ENCODE measurements at places on chromosomes 13 and 19.

DNA sequence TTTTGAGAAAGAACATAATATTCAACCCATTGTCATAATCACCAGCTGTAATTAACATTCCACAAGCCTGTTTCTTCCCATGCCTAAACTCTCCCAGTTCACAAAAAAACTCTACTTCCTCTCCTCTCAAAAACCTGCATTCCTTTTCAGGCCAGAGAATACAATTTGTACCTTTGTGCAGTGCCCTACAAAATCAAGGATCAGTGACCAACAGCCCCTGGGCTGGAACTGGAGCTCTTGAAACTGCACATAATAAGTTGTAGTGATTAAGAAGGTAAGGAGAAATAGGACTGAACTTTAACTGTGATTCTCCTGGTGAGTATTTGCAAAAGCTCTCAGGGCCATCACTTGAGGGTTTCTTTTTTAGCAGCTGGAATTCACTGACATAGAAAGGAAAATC, 472.7 kb downstream of the RFC3 start:
- no peak for DNase-seq

DNA sequence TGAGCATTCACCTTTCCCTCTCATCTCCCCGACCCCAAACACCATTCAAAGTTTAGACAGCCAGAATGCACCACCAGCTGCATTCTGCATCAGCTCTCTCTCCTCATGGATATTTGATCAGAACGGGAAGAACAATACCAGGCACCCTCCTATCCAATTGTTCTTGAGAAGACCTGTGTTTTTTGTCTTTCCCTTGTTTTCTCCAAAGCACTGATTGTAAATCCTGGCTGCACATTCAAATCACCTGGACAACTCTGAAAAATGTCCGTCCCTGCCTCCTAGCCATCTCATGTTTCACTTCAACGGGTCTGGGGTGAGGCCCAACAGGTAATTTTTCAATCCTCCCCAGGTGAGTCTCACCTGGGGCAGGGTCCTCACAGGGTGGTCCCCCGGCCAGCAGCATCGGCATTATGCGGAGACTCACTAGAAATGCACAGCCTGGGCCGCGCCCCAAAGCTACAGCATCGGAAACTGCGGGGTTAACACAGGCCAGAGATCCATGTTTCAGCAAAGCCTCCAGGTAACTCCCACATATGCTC, 5.5 kb downstream of the IRS2 start:
- DNase-seq: no peak

DNA sequence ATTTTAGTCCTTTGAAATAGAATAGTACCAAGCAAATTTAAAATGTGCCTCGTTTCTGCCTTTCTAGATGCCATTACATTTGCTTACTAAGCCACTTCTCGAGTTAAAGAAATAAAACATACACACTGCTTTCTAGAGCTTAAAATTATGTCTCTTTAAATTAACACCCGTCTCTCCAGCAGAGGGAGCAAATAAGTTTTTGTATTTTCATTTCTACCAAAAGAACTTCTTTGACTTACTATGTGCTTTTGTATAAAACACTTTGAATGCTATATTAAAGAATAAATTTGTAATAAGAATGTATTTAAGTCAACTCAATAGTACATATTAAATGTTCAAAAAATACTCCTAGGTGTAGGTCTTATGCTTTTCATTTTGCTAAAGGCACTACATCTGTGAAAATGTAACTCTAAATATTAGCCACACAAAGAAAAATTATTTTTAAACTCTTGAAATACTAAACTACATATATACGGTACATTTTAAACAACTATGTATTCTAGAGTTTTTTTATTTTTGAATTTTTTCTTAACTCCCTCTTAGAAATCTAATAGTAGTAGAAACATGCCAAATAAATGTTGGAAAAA, 269.3 kb upstream of the MIR17HG start:
- no peak for DNase-seq

GRCh38 chr19:48398102-48398374, 4.6 kb downstream of the GRIN2D start:
- DNase-seq: no peak

GRCh38 chr19:40530091-40530901, 46.4 kb upstream of the SHKBP1 start:
- DNase-seq: no peak

DNA sequence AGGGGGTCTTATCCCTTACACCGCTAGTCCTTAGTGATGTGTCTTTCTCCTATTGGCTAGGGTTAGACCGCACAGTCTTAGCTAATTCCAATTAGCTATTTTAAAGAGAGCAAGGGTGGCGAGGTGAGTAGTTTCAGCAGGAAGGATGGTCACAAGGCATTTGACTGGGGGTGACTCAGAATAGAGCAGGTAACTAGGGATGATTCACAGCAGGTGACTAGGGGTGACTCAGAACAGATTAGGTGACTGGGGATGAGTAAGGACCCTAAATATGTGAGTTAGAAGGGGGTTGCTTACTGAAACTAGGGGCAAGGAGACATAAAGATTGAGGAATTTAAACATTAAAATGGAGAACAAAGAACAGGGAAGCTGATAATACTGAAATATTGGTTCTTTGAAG, 64.3 kb downstream of the ZNF66 start:
- no peak for DNase-seq

GRCh38 chr19:3503036-3503572, 2.6 kb upstream of the DOHH start:
- no peak for DNase-seq

- DNase-seq: no peak
Measured at GRCh38 chr13:35712907-35713761, 236.6 kb upstream of the MAB21L1 start.

DNA sequence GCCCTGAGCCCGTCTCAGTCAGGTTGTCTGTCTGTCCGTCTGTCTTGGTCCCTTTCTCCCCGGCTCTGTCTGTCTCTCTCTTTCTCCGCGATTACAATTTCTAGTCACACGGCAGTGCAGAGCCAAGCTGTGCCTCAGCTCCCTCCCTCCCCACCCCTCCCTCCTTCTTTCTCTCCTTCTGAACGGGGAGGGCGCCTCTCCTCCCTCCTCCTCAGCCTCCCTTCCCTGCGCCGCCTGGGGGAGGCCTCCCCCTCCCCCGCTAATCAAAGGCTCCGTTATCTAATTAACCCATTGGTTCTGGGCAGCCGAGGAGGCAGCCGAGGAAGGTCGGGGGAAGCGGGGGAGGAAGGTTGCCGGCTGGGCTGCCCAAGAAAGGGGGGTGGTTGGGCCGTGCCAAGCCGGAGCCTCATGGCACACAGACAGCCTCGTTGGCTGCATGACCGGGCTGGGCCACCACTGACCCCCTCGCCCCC, 16.5 kb downstream of the LRRC4B start:
- DNase-seq: no peak

DNA sequence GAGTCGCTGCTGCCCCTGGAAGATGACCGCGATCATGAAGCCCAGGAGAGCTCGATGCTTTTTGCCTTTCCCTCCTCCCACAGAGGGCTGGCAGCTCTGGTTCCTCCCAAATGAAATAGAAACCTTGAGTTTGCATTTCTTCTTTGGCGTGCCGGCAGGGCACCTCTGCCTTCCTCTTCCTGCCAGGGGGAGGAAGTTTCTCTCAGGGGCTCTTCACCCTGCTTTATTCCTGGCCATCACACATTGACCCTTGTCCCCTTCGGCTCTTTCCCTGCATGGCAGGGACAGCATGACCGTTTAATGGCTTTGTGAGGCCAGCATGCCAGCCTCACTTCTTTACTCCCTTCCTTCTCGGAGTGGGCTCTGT, 47.9 kb downstream of the ACTN4 start:
- DNase-seq: no peak

DNA sequence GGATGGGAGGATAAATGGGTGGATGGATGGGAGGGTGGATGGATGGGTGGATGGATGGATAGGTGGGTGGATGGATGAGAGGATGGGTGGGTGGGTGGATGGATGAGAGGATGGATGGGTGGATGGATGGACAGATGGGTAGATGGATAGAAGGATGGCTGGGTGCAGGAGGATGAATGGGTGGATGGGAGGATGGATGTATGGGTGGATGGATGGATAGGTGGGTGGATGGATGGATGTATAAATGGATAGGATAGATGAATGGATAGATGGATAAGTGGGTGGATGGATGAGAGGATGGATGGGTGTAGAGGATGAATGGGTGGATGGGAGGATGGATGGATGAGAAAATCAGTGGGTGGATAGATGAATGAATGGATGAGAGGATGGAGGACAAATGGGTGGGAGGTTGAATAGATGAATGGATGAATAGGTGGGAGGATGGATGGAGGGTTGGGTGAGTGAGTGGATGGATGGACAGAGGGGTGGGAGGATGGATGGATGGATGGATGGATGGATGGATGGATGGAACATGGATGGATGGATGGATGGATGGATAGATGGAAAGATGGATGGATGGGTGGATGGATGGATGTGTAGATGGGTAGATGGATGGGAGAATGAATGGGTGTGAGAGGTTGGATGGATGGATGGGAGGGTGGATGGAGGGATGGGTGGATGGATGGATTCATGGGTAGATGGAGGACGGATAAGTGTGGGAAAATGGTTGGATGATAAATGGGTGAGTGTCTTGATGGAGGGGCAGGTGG, 35.9 kb upstream of the ONECUT3 start:
- DNase-seq: no peak

- no peak for DNase-seq
Measured at GRCh38 chr13:86174622-86175021, 375.4 kb upstream of the SLITRK6 start.

DNA sequence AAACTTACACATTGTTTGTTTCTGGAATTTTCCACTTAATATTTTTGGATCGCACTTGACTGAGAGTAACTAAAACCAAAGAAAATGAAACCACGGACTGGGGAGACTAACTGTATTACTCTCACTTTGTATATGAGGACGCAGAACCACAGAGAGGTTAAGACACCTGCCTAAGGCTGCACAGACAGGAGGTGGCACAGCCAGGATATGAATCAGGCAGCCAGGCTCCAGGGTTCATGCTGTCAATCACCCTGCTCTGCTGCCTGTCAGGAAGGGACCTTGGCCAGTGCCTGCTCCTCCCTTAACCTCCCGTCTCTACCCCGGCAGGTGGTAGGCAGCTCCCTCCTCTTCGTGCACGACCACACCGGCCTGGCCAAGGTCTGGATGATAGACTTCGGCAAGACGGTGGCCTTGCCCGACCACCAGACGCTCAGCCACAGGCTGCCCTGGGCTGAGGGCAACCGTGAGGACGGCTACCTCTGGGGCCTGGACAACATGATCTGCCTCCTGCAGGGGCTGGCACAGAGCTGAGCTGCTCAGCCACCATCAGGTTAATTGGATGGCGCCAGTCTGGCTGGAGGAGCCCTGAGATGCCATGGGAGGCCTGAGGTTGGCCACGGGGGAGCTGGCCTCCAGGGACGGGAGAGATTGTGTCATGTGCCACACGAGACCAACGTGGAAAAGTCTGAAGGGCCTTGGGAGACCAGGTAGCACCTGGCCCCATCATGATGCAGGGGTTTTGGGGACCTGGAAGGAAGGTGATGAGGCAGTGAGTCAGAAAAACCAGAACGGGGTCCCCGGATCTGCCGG, 11.0 kb downstream of the ACTMAP start:
- DNase-seq: no peak

Measured in GOT3 (cell line).